Cardiac fibroblast (primary cell): ENCODE measurements at places on chromosomes 12 and 14.

DNA sequence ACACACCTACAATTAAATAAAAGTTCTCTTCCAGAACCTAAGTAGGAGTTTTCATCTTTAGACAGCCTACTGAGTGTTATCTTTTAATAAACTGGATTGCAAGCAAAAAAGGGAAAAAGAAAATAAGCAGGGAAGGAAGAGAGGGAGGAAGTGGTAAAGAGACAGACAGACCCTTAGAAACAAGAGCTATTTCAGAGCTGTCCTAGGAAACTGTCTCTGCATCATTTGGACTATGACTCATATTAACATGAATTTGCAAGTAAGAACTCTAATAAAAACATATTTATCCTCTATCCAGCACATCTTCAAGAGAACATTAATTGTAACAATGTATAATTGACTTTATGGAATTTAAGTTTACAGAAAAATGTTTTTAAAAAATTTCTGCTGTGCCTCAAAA lies 438.8 kb upstream of the USP15 start:
- no peak for DNase-seq

GRCh38 chr12:4910502-4911315 lies 1.0 kb downstream of the KCNA1 start:
- DNase-seq, result no peak

- no peak for DNase-seq
Measured at GRCh38 chr12:121345151-121345815, 6.9 kb downstream of the ANAPC5 start.

DNA sequence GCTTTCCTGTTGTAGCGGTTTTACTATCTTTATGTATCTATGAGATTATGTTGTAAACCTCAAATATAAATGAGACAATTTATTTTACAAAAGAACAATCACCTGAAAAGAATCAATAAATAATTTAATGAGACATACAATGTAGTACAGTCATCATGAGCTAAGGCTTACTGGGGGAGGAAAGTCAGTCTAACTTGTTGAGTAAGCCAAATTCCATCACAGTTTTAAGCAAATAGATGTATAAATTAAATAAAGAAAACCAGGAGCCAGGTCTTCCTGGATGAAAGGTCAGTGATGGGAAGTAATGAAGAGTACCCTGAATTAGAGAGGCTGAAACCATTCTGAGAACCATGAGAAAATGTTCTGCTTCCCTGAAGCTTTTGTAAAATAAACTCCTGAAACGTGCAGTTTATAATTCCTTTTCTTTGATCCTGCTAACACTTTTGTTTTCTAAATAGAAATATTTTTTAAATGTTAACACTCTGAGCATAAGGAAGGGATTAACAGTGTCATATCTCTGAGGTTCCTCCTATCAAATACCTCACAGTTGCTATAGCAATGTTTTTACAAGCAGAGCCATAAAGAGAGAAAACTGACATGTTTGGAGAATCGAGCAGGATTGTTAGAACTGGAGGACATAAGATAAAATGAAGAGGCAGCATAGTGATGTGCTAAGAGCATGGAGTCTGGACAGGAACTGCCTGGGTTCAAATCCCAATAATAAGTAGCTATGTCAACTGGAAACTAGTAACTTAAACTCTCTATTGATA lies 444.9 kb upstream of the FOXG1 start:
- DNase-seq, result peak; percentile 29

DNA sequence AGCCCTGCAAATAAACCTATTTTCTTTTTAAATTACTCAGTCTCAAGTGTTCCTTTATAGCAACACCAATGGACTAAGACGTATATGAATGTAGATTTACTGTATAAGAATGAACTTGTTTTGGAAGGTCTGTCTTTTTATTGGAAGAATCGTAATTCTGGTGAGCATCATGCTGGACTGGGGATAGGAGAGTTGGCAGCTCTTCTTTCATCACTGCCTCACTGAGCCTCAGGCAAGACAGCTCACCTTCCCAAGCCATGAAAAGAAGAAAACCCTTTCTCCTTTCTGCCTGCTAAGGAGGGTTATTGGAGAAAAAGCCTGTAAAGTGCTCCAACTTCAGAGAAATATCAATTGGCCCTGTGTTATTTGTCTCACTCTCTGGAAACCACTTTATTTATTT lies 9.1 kb upstream of the RNF34 start:
- no peak for DNase-seq

DNA sequence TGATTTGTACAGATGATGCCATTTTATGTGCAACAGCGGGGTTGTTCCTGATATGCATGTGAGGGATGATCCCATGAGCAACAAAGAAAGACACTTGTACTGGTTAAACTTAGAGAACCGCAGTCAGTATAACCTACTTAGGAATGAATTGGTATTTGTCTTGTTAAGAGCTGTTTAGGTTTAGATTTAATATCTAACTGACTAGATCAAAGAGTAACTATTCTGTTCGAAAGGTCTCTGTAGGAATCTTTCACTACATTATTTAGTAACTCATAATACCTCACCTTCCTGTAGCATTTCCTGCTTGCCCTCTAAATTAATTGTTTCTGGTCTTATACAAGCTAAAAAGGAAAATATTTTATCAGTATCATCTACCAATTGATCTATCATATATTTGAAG lies 350.4 kb downstream of the TRHDE start:
- no peak for DNase-seq

DNA sequence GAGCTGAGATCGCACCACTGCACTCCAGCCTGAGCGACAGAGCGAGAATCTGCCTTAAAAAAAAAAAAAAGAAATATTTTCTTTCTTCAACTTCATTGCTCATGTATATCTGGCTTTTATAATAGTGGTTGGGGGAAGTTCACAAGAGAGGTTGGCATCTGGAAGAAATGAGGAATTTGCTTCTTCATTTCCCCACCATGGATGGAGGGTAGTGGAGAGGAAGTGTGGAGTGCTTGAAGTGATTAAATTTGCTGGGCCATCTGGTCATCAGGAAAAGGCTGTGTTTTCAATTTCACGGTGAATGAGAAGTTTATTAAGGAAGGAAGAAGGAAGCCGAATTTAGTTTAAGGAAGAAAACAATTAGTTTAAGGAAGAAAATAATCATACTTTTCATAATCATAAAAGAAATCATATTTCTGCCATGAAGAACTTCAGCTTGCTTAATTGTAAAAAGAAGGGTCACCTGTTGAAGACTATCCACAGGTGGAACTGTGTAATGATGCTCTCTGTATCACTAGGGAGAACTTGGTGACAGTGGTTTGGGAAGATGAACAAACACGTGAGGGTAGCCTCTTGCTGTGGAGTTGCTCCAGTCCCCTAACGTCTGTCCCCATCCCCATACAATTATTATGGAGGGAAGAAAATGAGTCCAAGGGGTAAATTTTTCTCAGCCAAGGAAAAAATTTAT lies 197.3 kb upstream of the ARHGAP5 start:
- DNase-seq, result no peak

DNA sequence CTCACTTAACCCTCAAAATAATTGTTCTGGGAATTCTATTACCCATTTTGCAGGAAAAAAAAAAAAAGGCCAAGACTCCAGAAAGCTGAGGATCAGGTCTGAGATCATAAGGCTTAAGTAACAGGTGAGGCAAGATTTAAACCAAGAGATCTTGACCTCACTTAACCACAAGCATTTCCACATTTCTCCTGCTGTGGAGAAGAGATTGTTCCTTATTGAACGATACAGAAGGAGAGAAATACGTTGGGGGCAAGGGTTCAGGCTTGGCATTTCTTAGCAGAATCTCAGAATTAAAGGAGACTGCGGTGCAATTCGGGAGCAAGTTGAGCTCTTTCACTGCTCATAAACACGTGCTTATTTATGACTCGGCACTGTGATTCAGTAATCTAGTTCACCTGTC lies 885.3 kb upstream of the TMEM132C start:
- DNase-seq, result no peak

DNA sequence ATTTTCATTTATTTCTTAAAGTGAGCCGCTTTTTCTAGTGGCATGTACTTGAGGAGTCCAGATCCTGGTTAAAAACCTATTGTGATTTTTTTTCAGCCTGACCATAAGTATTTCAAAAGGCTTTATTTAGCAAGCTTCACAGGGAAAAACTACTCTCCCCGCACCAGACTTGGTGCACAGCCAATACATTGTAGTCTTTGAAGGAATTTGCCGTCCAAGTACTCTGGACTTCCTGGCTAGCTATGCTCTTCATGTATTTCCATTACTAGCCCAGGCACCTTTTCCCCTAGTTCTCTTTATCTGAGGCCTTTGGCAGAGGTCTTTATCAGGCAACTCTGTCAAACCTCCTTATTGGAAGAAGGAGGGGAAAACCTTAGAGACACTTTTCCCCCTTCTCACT lies 234.7 kb downstream of the CCDC91 start:
- peak; percentile 88 for DNase-seq

- no peak for DNase-seq
Measured at GRCh38 chr12:130970908-130971233, 17.2 kb downstream of the ADGRD1 start.
